ENCODE measurements at places on chromosomes 1 and 21. TPM values are rescaled to one million over a fixed set of nuclear protein-coding genes. Genes with fewer than 3 reads are reported as not detected.

GRCh38 chr1:85276978-85277639, 677 bp upstream of the BCL10 start:
- DNase-seq: no peak

GRCh38 chr21:41768437-41769042, 1.7 kb upstream of the RIPK4 start:
- DNase-seq: peak; percentile 34

- no peak for DNase-seq
Measured at GRCh38 chr1:2469103-2469940, 6.8 kb upstream of the PLCH2 start.

- no peak for DNase-seq
Measured at GRCh38 chr1:62229468-62229867, 34.8 kb downstream of the L1TD1 start.

GRCh38 chr1:185804206-185804605, 70.0 kb downstream of the HMCN1 start:
- no peak for DNase-seq

DNA sequence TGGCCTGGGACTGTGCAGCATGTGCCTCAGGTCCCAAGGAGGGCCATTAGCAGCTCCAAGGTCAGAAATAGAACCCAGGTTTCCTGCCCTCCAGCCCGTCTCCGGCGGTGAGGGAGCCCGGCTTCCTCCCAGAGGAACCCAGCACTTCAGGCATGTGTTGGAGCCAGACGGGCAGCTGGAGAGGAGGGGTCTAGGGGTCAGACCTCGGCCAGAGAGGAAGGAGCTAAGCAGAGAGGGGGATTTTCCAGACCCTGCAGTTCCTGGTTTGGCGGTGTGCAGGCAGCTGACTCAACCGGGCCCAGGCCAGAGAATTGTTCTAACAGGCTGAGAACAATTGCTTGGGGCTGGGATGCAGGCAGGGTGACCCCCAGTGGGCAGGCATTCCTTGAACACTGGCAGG, 37.1 kb downstream of the HSPG2 start:
- DNase-seq: no peak

DNA sequence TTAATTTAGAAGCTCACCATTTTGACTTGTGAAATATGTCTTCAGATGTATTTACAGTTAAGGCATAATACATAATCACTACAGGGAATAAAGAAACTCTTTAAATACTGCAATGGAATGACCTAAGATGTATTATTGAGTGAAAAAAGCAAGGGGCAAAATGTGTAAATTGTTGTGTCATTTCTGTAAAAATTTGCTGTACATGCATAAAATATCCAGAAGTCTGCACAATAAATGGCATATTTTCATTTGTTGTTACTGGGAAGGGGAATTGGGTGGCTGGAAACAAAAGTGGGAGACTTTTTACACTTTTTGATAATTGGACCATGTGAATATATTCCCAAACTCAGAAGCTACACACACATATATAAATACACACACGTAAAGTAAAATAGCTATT, 17.1 kb downstream of the LRIG2 start:
- no peak for DNase-seq

- DNase-seq: peak; percentile 63
Measured at GRCh38 chr1:204128964-204129896, 22.6 kb downstream of the ETNK2 start.

ELAVL4 gene
- not detected for total RNA-seq

GREM2 gene
- total RNA-seq: 0.42 TPM
